Heart right ventricle (tissue), 16 donors: ENCODE measurements at places on chromosomes 7 and 10. TPM values are rescaled to one million over a fixed set of nuclear protein-coding genes. Genes with fewer than 3 reads are reported as not detected.

PAPOLB gene
- 0.13 TPM for total RNA-seq

SLC26A3 gene
- total RNA-seq, result not detected

COL13A1 gene
- total RNA-seq, result 4.1 TPM

TUBAL3 gene
- total RNA-seq, result 0.14 TPM

NXPH1 gene
- not detected for total RNA-seq

HGF gene
- 2.2 TPM for total RNA-seq

- no peak overlapping the region for H3K27ac ChIP-seq
- H3K36me3 ChIP-seq, result peaks cover 27% of the 10 kb centered on the region
- H3K27me3 ChIP-seq, result no peaks in the 10 kb centered on the region
- no peak for DNase-seq
Observed at GRCh38 chr7:47526466-47526865, 55.4 kb downstream of the TNS3 start.

- no peak overlapping the region for H3K4me3 ChIP-seq
- peaks cover 21% of the 10 kb centered on the region for H3K4me1 ChIP-seq
- H3K27me3 ChIP-seq, result no peaks in the 10 kb centered on the region
- no peak for DNase-seq
Observed at GRCh38 chr7:132869166-132869861, 212.6 kb downstream of the CHCHD3 start.

DNA sequence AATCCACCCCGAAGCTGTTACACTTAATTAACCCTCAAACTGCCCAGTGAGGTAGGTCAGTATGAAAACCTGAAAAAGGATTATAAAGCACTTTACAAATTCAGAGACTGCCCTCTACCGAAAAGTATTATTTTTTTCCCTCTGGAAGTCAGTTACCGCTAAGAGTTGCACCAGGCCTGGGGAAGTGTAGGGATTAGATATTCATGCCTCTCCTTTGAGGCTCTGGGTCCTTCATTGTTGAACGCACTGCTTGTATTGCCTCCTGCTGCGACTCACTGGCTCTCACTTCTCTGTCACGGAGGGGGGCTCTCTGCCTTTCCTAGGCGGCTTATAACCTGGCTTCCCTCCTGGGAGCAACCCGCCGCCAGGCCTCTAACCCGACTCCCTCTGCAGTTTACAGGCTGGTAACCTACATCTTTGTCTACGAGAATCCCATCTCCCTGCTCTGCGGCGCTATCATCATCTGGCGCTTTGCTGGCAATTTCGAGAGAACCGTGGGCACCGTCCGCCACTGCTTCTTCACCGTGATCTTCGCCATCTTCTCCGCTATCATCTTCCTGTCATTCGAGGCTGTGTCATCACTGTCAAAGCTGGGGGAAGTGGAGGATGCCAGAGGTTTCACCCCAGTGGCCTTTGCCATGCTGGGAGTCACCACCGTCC, 2.7 kb downstream of the RHBDD2 start:
- peaks cover 23% of the 10 kb centered on the region for H3K4me1 ChIP-seq
- no peak for DNase-seq
- no peak overlapping the region for H3K27ac ChIP-seq
- H3K27me3 ChIP-seq, result no peaks in the 10 kb centered on the region
- peaks cover 62% of the 10 kb centered on the region for H3K36me3 ChIP-seq
- no peak overlapping the region for H3K4me3 ChIP-seq

DNA sequence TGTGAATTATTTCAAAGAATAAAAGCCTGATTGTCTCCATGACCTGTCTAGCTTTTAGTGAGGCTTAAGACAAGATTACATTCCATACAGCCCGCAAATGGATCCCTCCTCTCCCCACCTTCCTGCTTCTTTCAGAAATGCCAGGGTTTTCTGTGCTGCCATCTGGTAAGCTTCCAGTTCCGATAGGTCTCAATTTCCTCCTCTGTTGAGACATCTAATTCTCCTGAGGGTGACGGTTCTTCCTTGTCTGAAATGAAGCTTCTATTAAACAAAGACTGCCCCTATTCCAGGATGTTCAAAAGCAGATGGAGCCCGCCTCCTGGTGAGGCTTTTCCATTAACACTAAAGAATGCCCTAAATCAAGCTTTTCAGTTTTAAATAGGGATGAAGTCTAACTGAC, 295.6 kb downstream of the PTPRN2 start:
- no peaks in the 10 kb centered on the region for H3K4me1 ChIP-seq
- H3K36me3 ChIP-seq, result no peaks in the 10 kb centered on the region
- H3K27ac ChIP-seq, result no peak overlapping the region

DNA sequence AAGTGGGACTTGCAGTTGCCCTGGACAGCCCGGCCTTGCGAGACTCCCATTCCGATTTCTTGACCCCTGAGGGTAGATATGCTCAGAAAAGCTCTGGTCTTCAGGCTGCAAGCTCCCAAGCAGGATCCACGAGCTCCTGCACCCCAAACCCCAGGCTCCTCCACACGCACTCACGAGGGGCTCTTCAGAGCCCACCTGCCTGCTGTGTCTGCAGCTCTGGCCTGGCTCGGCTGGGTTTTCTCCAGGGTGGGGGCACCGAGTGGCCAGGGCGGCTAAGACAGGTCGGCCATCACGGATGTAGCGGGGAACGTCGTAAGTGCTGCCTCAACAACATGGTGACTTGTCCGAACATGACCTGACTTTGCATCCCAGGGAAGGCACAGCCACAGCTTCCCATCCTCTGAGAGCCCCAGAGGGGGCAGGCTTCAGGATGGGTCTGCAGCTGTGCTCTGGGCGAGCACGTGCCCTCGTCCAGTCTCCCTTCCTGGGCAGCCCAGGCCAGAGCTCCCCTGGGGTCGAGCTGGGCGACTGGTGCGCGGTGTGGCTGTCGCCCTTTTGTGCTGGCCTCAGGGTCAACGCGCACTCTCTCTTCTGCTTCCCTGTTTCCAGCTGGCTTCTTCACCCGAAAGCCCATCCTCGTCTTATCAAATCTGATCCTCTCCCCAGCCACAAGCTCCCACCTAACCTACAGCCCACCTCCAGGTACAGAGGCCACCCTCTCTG, 415.3 kb downstream of the DNAJB6 start:
- no peak overlapping the region for H3K27ac ChIP-seq
- DNase-seq, result no peak
- H3K4me1 ChIP-seq, result no peaks in the 10 kb centered on the region
- H3K36me3 ChIP-seq, result no peaks in the 10 kb centered on the region
- no peak overlapping the region for H3K4me3 ChIP-seq
- no peaks in the 10 kb centered on the region for H3K27me3 ChIP-seq

DNA sequence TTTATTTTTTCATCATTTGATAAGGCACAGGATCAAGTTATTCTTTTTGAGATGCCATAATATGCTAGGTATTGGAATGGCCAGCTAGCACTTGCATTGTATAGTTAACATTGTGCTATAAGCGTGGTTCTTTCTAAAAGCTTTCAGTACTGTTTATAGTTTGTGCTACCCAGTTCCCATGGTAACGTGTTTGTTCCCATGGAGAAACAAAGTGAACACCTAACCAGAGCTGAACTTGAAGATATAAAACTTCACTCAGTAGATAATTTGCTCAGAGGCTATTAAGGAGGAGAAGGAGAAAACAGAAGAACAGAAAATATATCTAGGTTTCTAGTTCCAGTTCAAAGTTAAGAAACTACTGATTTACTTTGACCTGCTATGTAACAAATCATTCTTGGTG, 23.6 kb upstream of the ITGB8 start:
- H3K27me3 ChIP-seq, result no peaks in the 10 kb centered on the region
- H3K36me3 ChIP-seq, result no peaks in the 10 kb centered on the region
- H3K4me3 ChIP-seq, result no peak overlapping the region
- H3K27ac ChIP-seq, result no peak overlapping the region

GRCh38 chr7:156781972-156782371, 111.0 kb downstream of the LMBR1 start:
- no peak overlapping the region for H3K27ac ChIP-seq
- no peaks in the 10 kb centered on the region for H3K27me3 ChIP-seq
- H3K4me3 ChIP-seq, result no peak overlapping the region
- DNase-seq, result no peak
- no peaks in the 10 kb centered on the region for H3K36me3 ChIP-seq
- H3K4me1 ChIP-seq, result no peaks in the 10 kb centered on the region

- H3K27me3 ChIP-seq, result peaks cover 67% of the 10 kb centered on the region
- DNase-seq, result no peak
- no peak within 1 kb of the TSS for H3K4me3 ChIP-seq
- no peaks in the 10 kb centered on the region for H3K4me1 ChIP-seq
- no peak within 1 kb of the TSS for H3K27ac ChIP-seq
- H3K36me3 ChIP-seq, result no peaks in the 10 kb centered on the region
Observed at GRCh38 chr7:73770002-73770859, at the start of gene CLDN3. CLDN3 (minus strand) TSS chr7:73770270; CDS start chr7:73770049, 221 bp downstream.

DNA sequence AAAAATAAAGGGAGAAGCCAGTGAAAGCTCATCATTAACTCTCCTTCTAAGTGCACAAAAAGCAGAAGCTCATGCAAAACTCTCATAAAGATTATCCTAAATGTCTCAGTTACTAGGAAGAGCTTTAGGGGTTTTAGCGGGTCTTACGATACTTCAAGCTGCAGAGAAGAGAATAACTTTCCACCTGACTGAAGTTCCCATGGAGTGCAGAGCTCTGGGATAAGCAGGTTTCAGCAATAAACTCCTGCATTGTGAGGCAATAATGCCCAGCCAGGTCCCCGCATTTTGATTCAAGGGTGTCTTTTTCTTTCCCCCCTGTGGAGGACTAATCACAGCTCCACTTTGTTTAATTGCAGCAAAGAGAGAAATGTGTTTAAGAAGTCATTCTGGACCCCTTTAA, 241.9 kb upstream of the SP8 start:
- no peaks in the 10 kb centered on the region for H3K36me3 ChIP-seq
- H3K4me3 ChIP-seq, result no peak overlapping the region
- no peak for DNase-seq
- no peaks in the 10 kb centered on the region for H3K4me1 ChIP-seq
- no peak overlapping the region for H3K27ac ChIP-seq

- no peak overlapping the region for H3K4me3 ChIP-seq
- no peaks in the 10 kb centered on the region for H3K27me3 ChIP-seq
- H3K36me3 ChIP-seq, result no peaks in the 10 kb centered on the region
- H3K4me1 ChIP-seq, result no peaks in the 10 kb centered on the region
- no peak overlapping the region for H3K27ac ChIP-seq
Observed at GRCh38 chr10:35921866-35922350, 279.8 kb upstream of the FZD8 start.

GRCh38 chr7:108839076-108839475, 269.4 kb downstream of the DNAJB9 start:
- no peaks in the 10 kb centered on the region for H3K27me3 ChIP-seq
- H3K4me3 ChIP-seq, result no peak overlapping the region
- no peaks in the 10 kb centered on the region for H3K4me1 ChIP-seq
- no peak overlapping the region for H3K27ac ChIP-seq
- no peak for DNase-seq
- H3K36me3 ChIP-seq, result no peaks in the 10 kb centered on the region

GRCh38 chr10:89085153-89085552, 94.6 kb downstream of the FAS start:
- no peaks in the 10 kb centered on the region for H3K27me3 ChIP-seq
- H3K4me1 ChIP-seq, result no peaks in the 10 kb centered on the region
- H3K4me3 ChIP-seq, result no peak overlapping the region
- H3K36me3 ChIP-seq, result no peaks in the 10 kb centered on the region
- peak overlapping the region; percentile 88 for H3K27ac ChIP-seq
- no peak for DNase-seq

- H3K4me3 ChIP-seq, result no peak overlapping the region
- no peaks in the 10 kb centered on the region for H3K36me3 ChIP-seq
- no peaks in the 10 kb centered on the region for H3K27me3 ChIP-seq
- H3K4me1 ChIP-seq, result peaks cover 53% of the 10 kb centered on the region
- no peak for DNase-seq
Observed at GRCh38 chr10:132549371-132549770, 11.8 kb downstream of the INPP5A start.

DNA sequence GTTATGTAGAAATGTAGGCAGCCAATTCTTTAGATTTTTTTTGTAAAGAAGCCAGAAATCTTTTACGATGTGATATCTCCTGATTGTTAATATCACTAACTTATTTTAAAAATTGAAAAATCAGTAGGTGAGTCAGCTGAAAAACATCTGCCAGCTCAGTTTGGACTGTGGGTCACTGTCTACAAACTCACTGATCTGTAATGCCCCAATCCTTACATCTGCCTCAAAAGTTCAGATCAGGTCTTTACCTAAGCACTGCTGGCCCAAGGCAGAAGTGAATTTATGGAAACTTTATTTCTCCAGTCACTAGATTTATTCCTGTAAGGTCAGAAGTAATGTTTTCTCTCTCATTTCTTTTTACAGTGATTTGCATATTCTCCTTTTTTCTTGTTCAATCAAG, 31.0 kb upstream of the FAM13C start:
- H3K4me1 ChIP-seq, result no peaks in the 10 kb centered on the region
- no peak for DNase-seq
- H3K27me3 ChIP-seq, result no peaks in the 10 kb centered on the region

GRCh38 chr7:134850066-134850465, 70.6 kb downstream of the CALD1 start:
- no peak for DNase-seq
- H3K4me1 ChIP-seq, result peaks cover 68% of the 10 kb centered on the region
- peaks cover 5% of the 10 kb centered on the region for H3K36me3 ChIP-seq
- no peaks in the 10 kb centered on the region for H3K27me3 ChIP-seq

DNA sequence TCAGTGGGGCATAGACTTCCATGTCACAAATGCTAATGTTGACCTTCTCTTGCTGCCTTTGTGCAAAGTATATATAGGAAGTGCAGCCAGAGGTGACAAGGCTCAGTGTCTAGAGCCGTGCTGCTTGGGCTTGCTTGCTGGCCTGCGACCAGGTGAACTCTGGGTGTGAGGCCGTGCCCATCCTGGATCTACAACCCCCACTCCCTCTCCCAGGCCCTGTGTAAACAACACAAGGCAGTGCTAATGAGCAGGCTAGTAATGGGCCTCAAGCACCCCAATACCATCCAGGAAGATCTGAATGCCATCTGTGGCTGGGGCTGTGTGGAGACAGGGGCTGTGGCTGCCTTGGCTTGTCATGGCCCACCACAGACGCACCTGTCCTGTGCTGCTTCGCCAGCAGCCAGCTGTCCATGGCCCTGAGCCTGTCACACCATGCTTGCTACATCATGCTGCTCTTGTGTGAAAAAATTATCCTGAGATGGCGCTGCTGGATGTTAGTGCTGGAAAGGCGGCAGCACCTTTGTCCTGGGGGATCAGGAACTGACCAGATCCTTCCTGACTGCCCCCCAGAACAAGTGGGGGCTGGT, 107.6 kb upstream of the ZNF92 start:
- no peak overlapping the region for H3K27ac ChIP-seq
- H3K4me3 ChIP-seq, result no peak overlapping the region
- no peaks in the 10 kb centered on the region for H3K4me1 ChIP-seq
- no peaks in the 10 kb centered on the region for H3K36me3 ChIP-seq
- no peak for DNase-seq
